ENCODE measurements at places on chromosomes 2 and 18.
A peak's percentile ranks its signal among the peaks of the same experiment; 100 is the strongest.

DNA sequence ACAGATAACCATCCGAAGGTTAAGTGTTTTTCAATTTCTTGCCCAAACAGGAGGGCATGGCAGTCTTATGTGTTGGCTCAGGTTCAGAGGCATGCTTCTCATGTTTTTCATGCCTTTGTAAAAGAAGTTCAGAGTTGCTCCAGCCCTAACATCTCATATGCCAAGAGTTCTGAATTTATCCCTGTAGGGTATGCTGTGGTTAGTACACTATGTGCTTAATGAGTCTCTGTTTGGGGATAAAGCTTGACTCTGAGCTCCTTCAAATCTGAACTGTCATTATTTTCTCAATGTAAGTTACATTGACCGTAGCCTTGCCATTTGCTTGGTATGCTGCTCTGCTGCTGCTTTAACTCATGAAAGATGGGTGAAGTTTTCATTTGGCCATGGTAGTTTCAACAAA, 67.9 kb upstream of the PNPT1 start:
- DNase-seq, result peak; percentile 33

GRCh38 chr2:51084750-51085149, 52.8 kb upstream of the NRXN1 start:
- no peak for DNase-seq

DNA sequence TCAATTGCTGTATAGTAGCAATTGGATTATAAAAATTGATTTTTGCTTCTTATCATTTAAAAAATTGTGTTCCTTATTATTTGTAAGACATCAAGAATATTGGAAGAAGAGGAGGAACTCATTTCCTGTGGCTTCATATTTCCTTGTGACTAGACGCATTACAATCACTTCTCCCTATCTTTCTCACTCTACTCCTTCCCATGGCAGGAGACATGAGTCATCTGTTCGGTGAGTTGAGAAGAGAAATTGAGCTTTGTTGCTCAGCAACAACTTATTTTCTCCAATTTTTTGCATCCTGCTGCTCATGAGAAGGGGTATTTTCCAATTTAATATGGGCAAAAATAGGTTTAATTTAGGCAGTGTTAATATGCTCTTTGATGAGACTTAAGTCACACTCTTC, 1783.9 kb downstream of the SUCLG1 start:
- peak; percentile 18 for DNase-seq

DNA sequence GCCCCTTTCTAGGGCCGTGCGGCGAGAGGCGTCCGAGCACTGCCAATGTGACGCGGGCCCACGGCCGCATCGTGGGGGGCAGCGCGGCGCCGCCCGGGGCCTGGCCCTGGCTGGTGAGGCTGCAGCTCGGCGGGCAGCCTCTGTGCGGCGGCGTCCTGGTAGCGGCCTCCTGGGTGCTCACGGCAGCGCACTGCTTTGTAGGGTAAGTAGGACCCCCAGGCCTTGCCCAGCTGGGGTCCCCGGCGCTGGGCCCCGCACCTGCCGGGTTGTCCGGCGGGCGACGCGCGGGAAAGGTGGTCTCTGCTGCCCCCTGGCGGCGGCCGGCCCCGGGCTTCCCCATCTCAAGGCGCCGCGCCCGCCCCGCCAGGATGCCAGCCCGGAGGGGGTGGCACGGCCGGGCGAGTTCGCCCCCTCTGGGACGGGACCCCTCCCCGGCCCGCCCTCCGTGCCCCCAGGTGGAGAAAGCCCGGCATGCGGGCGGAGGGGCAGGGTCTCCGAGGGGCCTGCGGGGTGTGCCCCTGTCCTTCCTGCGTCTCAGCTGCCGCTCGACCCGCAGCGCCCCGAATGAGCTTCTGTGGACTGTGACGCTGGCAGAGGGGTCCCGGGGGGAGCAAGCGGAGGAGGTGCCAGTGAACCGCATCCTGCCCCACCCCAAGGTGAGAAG, 1.9 kb downstream of the PRSS56 start:
- no peak for DNase-seq

GRCh38 chr2:233173115-233173514, 78.4 kb upstream of the ATG16L1 start:
- DNase-seq, result no peak

DNA sequence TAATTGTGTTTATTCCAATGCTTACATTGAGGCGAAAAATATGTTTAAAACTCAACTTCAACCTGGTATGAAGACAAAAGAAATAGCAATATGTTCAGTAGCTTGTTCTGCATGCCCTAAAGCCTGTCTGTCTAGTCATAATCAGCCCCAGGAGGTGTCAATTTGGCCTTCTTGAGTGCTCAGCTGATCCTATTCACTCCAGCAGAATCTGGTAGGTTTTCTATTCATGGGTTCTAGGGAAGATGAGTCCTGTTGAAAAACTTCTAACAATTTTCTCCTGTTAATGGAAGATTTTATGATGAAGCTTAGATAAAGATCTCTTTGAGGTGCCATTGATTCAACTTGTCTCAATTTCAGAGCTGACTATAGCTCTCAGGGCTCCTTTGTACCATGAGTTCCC, 402.0 kb upstream of the UBE2E3 start:
- no peak for DNase-seq

GRCh38 chr2:129178356-129178755, 801.1 kb upstream of the RAB6C start:
- DNase-seq, result no peak

GRCh38 chr2:43184339-43184895, 42.0 kb downstream of the ZFP36L2 start:
- DNase-seq, result peak; percentile 70

GRCh38 chr2:35410431-35411061, 945.0 kb upstream of the CRIM1 start:
- DNase-seq, result peak; percentile 24

Data from HCEC 1CT (cell line).